ENCODE measurements at places on chromosomes 12 and 14.

- DNase-seq, result no peak
Observed at GRCh38 chr14:102873131-102873530, 49.3 kb upstream of the AMN start.

GRCh38 chr12:7667125-7667524 lies 1.4 kb upstream of the APOBEC1 start:
- DNase-seq, result no peak

DNA sequence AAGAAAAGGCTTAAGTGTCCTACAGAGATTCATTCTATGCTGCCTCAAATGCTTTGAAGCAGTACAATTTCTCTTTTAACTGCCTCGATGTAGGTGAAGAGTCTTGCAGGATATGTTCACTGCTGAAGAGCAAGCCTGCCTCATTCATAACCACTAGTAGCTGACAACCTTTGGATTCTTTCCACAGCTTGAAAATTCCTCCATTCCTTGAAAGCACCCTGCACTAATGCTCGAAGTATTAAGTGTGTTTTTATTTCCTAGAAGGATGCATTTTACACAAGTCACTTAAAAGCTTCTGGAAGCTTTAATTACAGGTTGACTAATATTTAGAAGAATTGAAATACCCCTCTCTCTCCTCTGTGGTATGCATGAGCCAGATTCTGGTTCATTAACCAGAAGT lies 429.4 kb downstream of the DIO2 start:
- DNase-seq, result peak; percentile 2

DNA sequence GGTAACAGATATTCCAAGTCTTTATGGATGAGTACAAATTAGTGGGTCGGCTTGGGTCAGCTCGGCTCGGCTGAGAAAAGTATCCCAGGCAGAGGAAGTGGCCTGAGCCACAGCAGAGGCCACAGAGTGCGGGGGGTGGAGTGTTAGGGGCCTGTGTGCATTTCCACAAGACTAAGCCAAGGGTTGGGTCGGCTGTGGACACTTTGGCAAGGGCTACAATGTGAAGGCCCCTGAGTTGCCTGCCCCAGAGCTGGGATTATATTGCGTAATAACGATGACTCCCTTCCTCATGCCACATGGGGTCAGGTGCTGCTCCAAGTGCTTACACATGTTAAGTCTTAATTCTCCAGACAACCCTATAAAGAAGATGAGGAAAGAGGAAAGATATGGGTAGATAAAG lies 11.4 kb downstream of the EVL start:
- peak; percentile 19 for DNase-seq

DNA sequence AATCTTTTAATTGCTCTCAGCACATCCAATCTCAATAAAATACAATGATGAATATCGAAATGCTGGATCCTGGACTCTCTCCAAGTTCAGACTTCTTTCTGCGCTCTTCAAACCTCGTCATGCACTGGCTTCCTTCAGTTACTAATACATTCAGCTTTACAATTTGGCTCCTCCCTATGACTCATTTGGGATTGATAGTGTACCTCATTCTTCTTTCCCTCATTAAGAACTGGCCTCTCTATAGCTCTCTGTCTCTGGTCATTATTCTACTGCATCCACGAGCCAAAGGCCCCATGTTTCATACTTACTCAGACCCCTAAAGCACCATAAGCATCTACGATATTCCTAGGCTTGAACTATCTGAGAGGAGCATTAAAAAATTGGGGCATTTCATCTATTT lies 4.9 kb downstream of the TSPAN8 start:
- DNase-seq, result no peak

GRCh38 chr12:54390668-54391551 lies 6.4 kb upstream of the ZNF385A start:
- DNase-seq, result no peak

- DNase-seq, result no peak
Observed at GRCh38 chr14:55028066-55028465, 1.0 kb downstream of the SOCS4 start.

DNA sequence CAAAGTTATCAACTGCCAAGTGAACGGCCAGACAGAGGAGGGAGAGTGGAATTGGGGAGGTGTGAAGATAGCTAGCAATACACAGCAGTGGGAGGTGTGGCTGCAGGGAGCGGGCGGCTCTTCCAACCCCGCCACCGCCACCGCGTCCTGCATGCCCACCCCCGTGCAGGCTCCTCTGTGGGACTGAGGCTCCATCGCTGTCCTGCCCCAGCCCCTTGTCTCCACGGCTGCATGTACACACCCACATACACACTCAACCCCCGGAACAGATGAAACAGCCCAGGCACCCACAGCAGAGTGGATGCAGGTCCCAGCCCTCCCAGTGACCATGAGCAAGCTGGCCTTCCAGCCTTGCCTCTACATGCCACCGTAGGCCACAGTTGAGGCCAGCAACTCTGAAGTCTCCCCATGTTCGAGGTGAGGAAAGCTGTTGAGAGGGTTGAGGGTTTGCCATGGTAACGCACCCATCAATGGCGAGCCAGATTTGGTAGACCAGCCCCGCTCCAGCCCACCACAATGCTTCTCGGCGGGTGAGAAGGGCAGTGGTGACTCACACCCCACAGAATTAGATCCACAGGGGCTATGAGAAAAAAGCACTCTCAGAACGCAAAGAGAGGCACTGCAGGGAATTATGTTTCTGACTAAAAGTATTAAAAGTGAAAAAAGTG lies 39.3 kb downstream of the PITPNM2 start:
- DNase-seq, result peak; percentile 32

DNA sequence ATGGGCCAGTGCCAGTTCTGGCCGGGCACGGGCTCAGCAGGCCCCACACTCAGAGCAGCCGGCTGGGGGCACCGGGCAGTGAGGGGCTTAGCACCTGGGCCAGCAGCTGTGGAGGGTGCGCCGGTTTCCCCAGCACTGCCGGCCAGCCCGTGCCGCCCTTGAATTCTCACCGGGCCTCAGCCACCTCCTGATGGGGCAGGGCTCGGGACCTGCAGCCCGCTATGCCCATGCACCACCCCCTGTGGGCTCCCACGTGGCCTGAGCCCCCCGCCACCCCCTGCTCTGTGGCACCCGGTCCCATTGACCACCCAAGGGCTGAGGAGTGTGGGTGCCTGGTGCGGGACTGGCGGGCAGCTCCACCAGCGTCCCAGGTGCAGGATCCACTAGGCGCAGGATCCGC lies 15.4 kb upstream of the GTF2A1 start:
- no peak for DNase-seq

- DNase-seq, result no peak
Observed at GRCh38 chr14:21149641-21150367, 6.1 kb downstream of the OR5AU1 start.

DNA sequence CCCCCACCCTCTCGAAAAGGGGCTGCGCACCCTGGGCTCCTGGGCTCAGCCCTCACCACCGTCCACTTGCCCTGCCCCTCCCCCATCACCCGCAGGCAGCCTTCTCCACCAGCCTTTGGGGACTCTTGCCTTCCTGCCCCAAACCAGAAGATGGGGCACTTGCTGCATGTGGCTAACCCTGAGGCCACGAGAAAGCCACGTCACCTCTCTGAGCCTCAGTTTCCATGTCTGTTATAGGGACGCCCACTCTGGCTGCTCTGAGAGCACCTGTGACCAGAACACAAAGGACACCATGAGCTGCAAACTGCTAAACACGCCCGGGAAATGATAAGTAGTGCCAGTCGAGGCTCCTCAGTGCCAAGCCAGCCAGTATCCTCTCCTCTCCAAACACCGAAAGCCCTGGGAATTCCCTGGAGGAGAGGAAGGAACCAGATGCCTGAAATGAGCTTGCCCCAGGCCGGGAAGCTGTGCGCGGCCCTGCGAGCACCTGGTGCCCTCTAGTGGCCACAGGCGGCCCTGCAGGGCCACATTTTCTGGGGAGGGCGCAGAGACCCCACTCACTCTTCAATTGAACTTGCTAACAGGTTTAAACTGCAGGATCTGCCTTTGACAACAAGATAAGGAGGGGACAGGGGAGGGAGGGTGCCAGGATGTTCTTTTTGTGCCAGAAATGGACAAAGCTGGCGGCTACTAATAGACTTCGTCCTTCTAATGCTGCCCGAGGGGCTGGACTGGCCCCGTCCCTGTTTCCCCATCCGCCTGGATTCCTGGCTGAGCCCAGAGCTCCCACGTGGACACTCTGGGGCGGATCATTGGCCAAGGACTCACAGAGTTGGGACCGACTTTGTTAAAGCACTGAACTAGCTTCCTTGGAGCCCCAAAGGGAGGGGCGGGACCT lies 10.2 kb upstream of the SERPINA9 start:
- no peak for DNase-seq

DNA sequence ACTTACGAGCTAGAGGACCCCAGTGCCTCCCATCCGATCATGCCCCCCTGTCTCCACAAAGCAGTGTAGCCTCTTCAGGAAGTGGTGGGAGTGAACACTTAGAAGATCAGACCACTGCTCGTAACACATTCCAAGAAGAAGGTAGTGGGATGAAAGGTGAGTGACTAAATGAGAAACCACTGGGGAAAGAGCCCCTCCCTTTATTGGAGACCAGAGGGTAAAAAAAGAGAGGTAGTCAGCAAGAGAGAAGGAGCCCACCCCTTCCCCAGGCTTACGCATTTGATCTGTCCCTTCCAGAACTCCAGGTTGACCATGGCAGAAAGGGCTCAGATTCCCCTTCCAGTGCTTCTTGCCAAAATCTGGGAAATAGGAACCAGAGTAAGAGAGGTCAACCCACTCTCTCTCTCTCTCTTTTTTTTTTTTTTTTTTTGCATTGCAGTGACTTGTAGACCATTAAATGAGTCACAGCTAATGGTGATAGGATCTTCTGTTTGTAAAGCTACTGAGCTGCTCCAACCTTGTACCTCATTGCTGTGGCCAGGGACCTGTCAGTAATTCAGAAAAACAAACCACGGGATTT lies 165.4 kb downstream of the GCH1 start:
- DNase-seq, result no peak

DNA sequence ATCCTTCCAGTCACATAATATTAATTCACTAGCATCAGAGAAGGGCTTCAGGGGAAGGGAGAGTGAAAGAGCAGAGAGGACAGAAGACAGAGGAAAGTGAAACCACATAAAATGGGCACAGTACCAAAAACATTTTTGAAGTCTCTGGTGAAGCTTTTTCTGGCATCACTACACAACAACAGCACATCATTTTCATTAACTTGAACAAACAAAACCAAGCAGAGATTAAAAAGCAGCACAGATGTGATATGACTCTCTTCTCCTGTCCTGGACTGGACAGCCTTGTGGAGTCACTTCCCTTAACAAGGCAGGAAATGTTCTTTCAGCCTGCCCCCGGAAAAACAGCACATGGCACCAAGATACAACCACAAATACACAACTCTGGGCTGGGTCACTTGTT lies 112.0 kb downstream of the TSPAN8 start:
- no peak for DNase-seq

- no peak for DNase-seq
Observed at GRCh38 chr14:55977392-55978150, 140.6 kb upstream of the PELI2 start.

DNA sequence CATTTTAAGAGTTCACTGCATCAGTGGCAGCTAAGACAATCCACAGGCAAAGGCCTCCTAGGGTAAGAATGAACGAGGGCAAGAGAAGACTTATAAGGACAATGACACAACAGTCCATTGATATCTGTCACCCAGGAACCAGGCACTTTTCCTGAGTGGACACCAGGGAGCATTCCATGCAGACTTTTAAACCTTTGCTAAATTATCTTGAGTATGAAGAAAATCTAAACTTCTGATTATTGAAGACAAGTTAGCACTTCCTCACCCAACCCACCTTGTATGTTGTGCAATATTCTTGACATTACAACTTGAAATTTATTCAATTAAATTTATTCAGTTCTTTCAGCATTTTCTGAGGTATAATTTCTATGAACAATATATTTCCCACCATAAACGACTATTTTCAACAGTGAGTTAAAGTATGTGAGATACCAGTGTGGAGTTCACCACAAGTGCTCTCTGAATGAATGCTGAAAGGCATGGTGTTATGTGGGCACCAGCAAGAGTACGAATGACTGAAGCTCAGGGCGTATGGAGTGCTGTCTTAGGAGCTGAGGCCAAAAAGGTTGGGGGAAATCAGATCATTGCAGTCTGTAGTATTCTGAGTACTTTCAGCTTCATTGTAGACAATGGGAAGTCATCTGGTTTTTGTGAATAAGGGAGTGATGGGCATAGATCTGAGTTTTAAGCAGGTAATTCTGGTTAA lies 124.3 kb upstream of the LMNTD1 start:
- no peak for DNase-seq

DNA sequence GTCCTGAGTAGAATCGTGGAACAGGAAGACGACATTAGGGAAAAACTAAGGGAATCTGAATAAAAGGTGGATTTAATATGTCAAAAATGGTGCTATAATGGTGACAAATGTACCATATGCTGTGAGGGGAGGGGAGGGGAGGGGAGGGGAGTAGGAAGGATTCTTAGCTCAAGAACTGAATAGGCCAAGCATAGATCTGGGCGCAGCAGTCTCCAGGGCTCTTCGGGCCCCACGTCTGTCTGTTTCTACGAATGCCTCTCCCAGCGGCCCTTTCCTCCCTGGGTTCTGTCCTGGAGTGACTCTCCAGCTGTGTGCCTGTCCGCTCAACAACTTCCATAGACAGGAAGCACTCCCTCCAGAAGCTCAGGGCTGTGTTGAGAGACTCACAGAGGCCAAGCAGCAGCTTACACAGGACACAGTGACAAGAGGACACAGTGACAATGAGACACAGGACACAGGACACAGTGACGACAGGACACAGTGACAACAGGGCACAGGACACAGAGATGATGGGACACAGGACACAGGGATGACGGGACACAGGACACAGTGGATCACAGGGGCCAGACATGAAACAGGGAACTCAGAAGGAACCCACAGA lies 42.4 kb upstream of the PPP2R5C start:
- DNase-seq, result no peak

DNA sequence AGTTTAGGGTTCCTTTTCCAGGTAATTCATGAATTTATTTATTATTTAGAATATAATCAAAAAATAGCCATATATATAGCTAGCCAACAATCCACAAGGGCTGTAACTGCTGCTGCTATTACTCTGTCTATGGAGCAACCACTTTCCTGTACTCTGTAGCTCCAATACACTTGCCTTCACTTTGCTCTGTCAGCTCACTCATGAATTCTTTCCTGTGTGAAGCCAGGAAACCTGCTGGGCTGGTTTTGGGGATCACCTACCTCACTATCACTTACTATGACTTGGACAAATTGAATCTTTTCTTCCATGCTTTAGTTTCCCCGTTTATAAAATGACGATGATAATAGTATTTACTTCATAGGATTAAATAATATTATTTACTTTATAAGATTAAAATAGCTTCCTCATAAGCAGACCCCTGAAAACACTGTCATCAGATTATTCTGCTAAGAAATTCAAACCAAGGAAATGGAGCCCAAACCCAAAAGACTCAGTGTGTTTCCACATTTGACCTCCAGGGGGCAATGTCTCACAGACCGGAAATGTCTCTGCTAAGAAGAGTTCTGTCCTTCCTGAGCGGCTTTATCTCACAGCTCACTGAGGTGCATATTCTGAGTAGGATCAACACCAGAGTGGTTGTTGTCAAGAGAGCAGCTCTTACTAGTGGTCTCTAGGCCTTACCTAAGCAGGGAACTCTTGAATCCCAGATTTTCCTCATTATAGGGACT lies 457.1 kb downstream of the DAD1 start:
- DNase-seq, result no peak

GRCh38 chr12:79546466-79547043 lies 144.2 kb downstream of the PAWR start:
- DNase-seq, result peak; percentile 16

GRCh38 chr12:68157380-68157779 lies 2.2 kb downstream of the IFNG start:
- no peak for DNase-seq

GRCh38 chr14:56686416-56686815 lies 106.8 kb downstream of the TMEM260 start:
- no peak for DNase-seq
